ENCODE measurements at places on chromosomes 5 and 9.

- no peak for DNase-seq
These were observed 34.1 kb upstream of the SLC6A19 start for GRCh38 chr5:1167361-1167727.

GRCh38 chr9:81874931-81875330 is 53.3 kb upstream of the SPATA31D4 start:
- DNase-seq = no peak

DNA sequence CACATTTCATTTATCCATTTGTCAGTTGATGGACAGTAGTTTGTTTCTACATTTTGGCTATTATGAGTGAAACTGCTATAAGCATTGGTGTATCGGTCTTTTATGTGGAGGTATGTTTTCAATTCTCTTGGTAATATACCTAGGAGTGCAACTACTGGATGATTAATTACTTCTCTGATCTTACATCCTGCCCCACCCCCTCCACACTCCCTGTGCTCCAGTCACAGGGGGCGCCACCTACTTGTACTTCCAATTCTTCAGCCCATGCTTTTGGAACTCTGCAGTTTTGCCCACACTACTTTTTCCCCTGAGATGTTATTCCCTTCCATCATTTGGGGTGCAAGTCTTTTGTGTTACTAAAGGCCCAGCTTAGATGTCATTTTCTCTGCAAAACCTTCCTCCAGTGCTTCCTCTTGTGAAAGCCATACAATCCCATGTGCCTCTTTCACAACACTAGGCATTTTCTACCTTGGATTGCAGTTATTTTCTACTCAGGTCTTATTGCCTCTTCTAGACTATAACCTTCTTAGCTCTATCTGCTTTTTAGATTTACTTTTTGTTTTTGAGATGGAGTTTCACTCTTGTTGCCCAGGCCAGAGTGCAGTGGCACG is 42.1 kb downstream of the SEC61B start:
- no peak for DNase-seq

DNA sequence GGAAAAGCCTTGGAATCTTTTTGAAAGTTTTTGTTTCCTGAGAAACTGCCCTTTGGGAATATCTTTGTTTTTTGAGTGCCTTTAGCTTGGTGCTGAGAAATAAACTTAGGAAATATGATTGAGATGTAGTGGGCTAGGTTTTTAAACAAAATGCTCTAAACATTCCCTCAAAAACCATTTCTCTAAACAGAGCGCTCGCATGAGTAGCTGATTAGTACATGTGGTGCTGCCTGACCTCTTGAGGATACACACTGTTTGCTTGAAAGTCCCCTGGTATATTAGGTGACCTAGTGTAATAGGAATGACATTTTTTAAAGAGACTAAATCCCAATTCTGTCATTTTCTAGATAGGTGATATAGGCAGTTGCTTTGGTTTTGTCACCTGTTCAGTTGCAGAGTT is 132.3 kb downstream of the ADAMTSL1 start:
- no peak for DNase-seq

DNA sequence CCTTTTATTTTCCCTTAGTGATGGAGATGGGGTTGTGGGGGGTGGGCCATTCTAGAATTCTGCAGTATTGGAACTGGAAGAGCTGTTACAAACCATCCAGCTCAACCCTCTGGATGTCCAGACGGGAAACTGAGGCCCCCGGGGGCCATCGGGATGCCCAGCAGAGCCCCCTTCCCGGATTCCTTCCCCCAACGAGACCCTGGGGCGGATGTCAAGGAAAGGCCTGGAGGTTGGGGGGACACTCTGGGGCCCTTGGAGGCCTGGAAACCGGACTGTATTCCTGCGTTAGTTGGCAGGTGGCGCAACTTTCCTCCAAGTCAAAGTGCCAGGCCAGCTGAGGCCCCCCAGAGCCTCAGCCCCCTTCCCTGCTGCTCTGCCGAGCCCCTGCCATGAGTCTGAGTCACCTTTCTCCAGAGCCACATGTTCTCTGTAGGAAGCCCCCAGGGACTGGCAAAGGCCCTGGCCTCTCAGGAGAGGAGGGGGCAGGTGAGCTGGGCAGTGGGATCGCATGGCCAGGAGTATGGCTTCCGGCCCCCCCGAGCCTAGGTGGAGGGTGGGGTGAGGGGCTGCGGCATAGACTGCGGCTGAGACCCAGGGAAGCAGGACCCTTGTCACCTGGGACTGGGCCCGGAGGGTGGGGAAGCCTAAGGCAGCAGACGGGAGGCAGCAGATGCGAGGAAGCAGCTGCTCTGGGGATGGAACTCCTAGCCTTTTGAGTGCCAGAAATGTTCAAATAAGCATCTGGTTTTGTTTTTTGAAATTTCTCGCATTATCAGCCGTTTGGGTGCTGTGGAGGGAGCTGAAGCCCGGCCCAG is 17.8 kb upstream of the FIBCD1 start:
- no peak for DNase-seq

DNA sequence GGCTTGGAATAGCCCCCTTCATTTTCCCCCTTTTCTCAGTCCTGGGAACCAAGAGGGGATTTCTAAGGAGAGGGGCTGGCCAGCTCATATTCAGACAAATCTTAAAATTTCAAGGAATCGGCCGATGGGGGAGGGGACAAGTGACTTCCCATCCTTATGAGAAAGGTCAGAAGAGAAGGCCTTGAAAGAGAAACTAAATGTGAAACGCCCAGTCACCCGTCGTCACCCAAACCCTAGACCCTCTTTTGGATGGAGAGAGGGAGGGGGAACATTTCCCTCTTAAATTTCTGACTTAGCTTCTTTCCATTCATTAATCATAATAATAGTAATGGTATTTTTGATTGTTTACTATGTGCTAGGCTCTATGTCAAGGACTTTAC is 850 bp upstream of the CCL19 start:
- no peak for DNase-seq

DNA sequence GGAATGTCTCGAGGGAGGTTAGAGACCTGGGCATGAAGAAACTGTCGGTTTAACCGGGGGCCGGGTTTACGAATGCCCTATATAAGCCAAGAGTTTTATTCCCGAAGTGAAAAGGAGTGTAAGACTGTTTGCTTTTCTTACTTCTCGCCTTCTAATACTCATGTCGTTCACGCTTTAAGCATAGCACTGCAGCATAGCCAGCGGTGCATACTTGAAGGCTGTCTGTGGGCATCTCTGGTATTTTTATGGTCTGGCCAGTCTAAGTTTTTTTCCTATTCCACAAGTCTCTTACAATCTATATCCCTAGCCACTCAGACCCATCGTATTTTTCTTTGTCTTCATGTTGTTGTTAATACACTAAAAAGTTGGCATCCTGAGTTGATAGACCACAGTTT is 1.2 kb downstream of the UHRF2 start:
- no peak for DNase-seq
